ENCODE measurements at places on chromosomes 5 and 9.

GRCh38 chr9:14563902-14564624 is 129.2 kb downstream of the ZDHHC21 start:
- no peak for DNase-seq

GRCh38 chr5:80629281-80629680 is 25.2 kb upstream of the MSH3 start:
- no peak for DNase-seq

- peak; percentile 10 for DNase-seq
These were observed at the start of gene VCAN for GRCh38 chr5:83471405-83472212. Gene VCAN (plus strand): TSS chr5:83471744. CDS start chr5:83483519, 11,775 bp downstream.

GRCh38 chr5:176436656-176437055 is 11.5 kb upstream of the FAF2 start:
- DNase-seq = peak; percentile 37

DNA sequence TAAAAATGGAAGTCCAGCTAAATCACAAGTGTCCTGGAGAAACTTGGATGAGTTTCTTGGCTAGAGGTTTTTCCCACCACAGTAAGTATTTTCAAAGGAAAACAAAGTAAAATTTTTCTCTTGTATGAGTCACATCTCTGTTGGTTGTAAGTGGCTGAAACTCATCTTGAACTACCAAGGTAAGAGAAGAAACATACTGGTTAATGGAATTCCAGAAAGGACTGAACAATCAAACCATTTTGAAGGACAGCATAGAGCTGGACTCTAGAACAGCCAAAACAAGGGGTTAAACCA is 102.8 kb upstream of the CDKN2B start:
- DNase-seq = no peak

DNA sequence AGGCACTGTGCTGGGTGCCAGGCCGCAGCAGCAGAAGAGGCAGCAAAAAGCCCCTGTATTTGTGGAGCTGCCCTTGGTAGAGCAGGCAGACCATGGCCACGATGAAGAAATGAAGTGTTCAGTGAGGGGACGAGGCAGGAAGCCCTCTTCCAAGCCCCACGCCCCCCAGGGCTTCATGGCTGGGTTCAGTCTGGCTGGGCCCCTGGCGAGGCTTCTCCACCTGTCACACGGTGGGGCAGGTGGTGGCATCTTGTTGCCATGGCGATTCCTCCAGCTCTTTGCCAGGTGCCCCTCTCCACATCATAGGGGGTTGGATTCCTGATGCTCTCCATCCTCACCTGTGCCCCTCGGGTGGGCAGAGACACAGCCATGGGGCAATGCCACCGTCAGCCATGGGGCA is 21.5 kb downstream of the ADGRD2 start:
- no peak for DNase-seq
